Gastroesophageal sphincter (tissue), 4 donors: ENCODE measurements at places on chromosomes 5 and 9. TPM values are rescaled to one million over a fixed set of nuclear protein-coding genes. Genes with fewer than 3 reads are reported as not detected.

Gene PCDHA4
- 0.13 TPM for total RNA-seq

Gene RASEF
- 0.13 TPM for total RNA-seq

Gene FBN2
- total RNA-seq = 7.4 TPM

- peak; percentile 55 for ATAC-seq
Observed at GRCh38 chr9:6938447-6938846, 180.7 kb downstream of the KDM4C start.

DNA sequence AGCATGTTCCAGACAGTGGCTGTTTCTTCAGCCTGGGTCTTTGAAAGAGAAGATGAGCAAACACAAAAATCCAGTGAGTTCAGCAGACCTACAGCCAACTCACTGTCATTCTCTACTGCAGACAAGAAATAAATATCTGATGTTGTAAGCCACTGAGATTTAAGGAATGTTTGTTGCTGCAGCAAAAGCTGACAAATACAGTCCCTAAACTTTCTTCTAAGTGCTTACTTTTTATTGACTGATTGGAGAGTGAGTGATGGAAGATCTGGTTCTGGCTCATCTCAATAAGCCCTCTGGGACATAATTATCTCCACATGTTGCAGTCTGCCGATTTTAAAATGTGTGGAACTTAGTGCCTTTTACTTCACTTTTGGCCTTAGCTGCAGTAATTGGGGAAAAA is 69.9 kb upstream of the LMNB1 start:
- ATAC-seq = no peak

DNA sequence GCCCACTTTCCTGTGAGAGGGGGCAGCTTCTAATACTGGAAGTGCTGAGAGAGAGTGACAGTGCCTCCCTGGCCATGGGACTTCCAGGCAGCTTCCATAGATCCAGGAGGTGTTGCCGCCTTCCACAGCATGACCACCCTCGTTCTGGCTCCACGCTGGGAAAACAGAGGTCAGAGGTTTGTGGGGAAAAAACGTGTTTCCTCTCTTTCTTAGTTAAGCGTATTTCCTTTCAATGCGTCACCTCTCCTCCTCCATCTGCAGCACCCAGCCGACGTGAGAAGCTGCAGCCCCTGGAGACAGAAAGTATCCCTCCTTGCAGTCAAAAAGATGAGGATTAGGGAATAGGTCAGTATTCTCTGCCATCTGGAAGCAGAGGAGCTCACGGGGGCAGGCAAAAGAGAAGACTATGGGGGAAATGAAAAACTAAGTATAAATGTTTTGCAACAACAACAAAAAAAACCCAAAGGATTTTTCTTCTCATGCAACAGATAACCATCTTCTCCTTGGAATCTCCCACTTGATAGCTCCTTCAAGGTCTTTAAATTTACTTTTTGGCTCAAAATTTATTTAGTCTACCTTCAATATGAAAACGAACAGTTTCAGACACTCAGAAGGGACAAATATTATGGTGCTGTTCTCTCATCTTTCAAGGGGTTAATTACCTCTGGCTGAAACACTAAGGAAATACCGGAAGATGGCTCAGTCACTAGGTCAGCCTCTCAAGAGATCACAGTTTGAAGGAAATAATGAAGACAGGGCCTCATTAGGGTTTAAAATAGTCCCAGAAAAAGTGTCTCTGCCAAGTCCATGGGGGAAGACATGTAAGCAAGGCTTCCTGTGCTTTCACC is 38.0 kb downstream of the MTMR12 start:
- peak; percentile 46 for ATAC-seq

GRCh38 chr5:67925511-67925910 is 290.0 kb upstream of the PIK3R1 start:
- ATAC-seq = no peak

DNA sequence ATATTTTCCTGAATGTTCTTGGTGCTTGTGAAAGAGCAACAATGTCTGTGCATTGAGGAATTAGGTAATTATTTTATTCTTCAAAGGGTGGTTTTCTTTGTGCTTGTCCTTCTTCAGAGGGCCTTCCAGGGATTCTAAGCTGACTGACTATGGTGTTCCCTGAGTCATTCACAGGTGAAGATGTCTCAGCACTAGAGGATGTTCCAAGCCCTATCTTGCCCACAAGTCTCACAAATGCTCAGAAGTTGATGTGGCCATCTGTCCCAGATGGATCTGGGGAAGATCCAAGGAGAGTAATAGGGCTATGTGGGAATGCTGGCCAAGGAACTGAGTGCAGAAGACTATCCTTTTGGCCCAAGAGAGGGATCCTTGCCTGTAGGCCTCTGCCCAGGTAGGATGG is 120.9 kb downstream of the ADAMTSL1 start:
- no peak for ATAC-seq

DNA sequence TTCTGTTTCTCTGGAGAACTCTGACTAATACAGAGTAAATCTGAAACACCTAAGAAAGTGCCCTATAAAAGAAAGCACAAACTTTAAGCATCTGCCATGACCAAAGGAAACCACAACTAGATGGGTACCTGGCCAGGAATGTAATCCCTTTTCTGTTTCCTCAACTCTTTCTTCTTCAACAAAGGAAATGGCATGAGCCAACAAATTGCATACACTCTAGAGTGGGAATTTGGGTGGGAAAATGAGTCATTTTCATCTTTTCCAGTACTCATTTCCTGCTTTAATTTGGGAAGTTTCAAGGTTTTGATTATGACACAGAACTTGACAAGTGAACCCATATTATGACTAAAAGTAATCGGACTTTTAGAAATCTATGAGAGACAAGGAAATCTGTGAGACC is 349.2 kb upstream of the RORB start:
- no peak for ATAC-seq

DNA sequence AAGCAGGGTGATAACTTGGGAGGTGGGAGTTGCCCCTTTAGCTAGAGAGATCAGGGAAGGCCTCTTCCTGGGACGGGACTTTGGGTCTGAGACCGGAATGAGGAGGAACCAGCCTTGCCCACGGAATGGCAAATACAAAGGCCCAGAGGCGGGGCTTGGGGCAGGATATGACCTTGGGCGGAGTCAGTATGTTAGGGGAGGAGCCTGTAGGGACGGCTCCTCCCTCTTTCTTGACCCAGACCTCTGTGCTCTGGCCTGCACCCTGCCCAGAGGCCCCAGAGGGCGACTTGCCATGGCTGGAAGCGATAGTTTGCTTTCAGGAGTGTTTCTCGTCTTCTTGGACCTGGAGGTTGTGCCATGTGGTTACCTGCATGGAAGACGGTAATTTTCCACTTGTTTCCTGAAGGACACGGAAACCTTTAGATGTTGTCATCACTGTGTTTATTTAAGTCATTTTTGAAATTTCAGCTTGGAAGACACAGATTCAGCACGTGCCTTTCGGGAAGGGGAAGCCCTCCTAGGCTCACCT is 85.6 kb downstream of the DAB2IP start:
- ATAC-seq = peak; percentile 25

DNA sequence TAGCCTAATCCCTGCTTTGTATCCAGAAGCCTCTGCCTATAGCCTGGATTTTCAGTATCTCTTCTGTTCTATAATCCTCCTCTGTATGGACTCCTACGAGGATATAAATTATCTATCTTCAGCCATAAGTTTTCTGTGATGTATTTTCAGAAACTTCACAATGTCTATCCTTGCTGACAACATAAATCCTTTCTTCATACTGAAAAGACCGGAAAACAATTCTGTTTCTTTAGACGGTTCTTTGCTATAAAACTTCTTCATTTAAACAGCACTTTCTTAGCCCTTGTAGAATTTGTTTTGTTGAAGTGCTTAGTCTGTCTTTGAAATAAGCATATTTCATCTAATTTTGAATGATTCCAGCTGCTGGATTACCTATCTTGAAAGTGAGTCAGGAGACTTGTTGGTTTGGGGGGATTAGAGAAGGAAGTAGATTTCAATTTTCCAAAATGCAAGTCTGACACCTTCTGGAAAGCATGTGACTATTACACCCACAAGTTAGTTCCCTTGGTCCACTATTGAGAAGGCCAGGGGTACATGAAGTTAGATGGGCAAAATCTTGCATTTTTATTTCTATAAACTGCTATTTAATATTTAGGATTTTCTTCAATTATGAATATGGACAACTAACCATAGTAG is 96.3 kb upstream of the RANBP3L start:
- ATAC-seq = peak; percentile 51

GRCh38 chr5:140106101-140106500 is 7.8 kb upstream of the PURA start:
- ATAC-seq = no peak

GRCh38 chr5:160470437-160471361 is 49.0 kb downstream of the PTTG1 start:
- peak; percentile 31 for ATAC-seq

- ATAC-seq = no peak
Observed at GRCh38 chr9:137397675-137398423, 25.1 kb downstream of the EXD3 start.

DNA sequence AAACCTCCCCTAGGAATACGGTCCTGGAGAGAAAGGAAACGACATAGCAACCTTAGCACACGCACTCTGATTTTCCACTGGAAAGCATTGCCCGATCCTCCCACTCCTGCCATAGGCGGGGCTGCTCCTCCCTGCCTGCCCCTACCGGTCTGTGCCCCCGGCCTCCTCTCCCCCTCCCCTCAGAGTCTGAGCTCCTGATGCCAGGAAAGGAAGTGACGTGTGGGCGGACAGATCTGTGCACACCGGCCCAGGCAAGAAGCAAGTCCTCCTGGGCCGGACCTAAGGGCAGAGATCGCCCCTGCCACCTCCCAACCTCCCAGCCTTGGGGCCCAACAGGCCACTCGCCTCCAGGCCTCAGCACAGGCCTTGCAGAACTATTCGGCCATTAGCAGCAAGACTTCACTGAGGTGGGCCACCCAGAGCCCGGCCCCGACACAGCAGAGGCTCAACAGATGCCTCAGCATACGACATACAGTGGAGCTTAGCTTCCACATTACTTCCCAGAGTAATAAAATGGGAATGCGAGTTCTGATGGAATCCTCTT is 7.2 kb downstream of the NINJ1 start:
- ATAC-seq = peak; percentile 55

DNA sequence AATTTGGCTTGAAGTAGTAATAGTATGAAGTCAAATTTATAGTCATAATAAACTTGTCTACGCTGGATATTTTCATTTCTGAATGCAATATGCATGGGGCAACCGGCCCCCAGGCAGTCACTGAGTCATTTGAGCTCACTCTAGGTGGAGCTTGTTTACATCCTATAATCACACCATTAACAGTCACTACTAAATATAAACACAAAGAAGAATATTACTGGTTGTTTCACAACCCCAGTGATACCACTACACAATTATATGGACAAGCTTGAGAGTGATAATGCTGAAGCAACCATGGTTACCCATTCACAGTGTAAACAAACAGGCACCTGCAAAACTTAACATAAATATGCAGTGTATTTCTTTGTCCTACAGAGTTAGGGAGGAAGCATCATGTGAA is 68.7 kb downstream of the MARCHF3 start:
- ATAC-seq = no peak

GRCh38 chr9:16069671-16070454 is 517.0 kb downstream of the CCDC171 start:
- no peak for ATAC-seq
